A673 (cell line): ENCODE measurements at places on chromosomes 3 and 15.

- peak; percentile 8 for DNase-seq
These were observed 308.4 kb downstream of the RPLP1 start for GRCh38 chr15:69760890-69761568.

GRCh38 chr3:170869645-170870593, at the start of gene RPL22L1:
TSS of gene RPL22L1 (minus strand) at chr3:170870195. CDS start at chr3:170870167, 28 bp downstream.
- DNase-seq = peak; percentile 97

DNA sequence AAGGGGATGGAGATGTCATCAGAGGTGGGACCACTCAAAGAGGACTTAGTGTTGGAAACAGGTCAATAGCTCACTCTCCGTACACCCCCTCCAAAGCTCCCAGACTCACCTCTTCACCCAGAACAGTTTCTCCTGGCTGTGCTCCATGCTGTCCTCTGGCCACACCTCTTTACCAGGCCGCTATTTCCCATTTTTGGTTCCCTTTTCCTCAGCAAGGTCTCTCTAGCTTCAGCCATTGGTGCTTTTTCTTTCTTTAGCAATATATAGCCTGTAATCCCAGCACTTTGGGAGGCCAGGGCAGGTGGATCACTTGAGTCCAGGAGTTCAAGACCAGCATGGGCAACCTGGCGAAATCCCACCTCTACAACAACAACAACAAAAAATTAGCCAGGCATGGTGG, 123.6 kb upstream of the SMAD3 start:
- no peak for DNase-seq

- no peak for DNase-seq
These were observed 88.2 kb downstream of the SERPINI1 start for GRCh38 chr3:167823738-167824137.

GRCh38 chr3:33807191-33807590, 8.8 kb downstream of the PDCD6IP start:
- DNase-seq = no peak

DNA sequence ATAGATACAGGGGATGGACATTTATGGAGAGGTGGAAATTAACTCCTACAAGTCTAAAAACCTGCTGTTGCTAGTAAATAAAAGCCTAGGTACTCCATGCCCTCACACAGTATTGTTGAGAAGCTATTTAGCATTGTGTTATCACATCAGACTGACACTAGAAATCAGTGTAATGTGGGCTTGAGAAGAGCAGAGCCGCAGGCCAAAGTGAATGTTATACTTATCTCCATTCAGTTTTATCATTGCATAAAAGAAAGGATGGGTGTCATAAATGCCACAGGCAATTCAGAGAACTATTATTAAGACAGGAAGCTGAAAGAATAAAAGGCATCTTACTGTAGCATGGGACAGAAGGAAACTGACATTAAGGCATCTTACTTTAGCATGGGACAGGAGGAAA, 13.7 kb upstream of the ISLR start:
- DNase-seq = no peak

DNA sequence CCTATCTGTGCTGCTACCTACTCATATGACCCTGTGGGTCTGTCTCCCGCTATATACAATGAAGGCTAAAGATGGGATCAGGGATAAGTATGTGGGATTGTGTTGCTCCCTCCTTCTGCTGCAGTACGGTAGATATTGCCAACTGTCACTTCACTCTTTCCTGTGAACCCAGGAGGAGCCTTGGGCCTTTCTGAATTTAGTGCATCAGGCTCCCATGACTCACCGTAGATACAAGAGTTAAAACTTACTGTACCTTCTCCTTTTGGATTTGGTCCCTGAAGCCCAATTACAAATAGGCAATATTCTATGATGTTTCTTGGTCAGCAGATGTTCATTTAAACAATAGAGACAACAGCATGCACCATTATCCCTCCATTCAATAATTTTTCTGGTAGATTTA, 27.4 kb downstream of the MITF start:
- DNase-seq = no peak

DNA sequence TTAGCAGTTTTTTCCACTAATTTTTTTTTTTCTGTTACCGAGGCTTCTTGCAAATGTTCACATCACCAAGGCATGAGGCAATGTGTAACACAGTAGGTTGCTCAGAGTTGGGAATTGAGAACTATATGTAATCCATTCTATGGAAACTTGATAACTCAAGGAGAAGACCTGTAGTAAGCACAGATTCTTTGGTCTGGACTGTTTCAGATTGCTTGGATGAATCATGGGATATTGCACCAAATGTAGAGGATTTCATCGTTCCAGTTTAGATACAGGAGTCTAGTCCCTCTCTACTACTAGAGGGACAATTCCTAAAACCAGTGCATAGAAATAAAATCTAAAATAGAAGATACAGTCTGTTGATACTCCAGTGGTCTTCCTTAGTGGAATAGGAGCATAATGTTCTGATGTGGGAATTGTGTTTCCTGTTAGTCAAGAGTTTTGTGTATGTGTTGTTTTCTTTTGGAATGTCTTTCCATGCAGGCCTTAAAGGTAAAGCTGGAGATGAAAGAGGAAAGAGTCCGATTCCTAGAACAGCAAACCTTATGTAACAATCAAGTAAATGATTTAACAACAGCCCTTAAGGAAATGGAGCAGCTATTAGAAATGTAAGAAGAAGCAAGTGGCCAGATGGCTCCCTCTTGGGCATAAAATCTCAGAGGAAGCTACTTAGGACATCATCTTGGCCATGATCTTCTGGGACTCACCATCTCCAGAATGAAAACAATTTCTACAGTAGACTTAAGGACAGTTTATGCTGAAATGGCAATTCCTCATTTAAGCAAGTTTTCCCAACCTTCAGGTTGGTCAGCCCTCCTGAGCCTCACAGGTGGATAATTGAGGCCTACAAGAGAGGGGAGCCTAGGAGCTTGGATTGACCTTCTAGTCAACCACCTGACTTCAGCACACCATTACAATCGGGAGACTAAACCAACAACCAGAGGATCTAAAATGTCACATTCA, 10.7 kb downstream of the KNSTRN start:
- DNase-seq = no peak

- DNase-seq = no peak
These were observed 82.9 kb upstream of the CDAN1 start for GRCh38 chr15:42819786-42820185.

- DNase-seq = no peak
These were observed 226.0 kb downstream of the TCF12 start for GRCh38 chr15:57144448-57144847.

DNA sequence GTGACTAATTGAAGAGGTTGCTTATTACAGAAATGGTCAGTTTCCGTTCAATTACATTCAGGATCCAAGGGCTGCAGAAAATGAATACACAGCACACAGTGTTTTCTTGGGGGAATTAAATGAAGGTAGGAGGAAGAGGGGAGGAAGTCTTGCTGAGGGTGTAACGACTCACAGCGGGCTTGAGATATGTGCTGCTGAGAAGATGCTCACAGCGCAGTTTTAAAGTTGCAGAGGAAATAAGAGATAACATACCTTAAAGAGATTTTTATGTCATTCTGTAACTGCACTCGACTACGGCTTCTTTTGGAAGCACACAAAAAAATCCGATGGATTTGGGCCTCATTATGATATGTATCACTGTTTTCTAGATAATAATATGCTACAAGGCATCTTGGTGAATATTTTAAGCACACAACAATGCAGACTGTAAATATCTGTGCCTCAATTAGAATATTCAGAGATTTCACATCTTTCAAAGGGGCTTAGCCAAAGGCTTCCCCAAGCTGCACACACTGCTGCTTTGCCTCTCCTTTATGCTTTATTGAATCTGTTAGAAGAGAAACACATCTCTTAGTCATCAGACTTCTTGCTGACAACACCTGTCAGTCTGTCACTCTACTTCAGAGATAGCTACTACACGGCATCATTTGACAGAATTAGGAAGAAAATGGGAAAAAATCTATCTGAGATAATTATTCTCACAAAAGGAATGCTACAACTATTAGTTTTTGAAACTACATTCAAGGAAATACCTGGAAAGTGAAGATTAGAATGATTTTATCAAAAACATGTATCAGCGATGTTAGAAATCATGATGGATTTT, 773.2 kb downstream of the OTOL1 start:
- no peak for DNase-seq

GRCh38 chr3:135558150-135558783, 407.3 kb upstream of the PPP2R3A start:
- no peak for DNase-seq

GRCh38 chr3:136149667-136150066, 46.5 kb downstream of the MSL2 start:
- DNase-seq = peak; percentile 46

DNA sequence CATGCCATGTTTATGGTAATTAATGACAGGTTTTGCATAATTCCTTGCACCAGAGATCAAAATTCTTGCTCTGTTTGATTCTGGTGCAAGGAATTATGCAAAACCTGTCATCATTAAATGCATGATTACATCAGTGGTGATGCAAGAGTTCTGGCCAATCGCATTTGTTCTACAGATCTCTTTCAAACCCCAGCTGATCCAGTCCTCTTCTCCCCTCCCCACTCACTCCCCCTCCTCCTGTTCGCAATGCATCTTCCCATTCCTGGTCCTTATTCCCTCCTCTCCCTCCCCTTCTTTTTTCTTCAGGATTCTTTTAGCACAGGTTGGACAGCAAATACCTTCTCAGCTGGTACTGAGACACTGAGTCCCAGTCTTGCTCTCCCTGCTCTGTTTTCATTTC, 82.1 kb downstream of the GABRB3 start:
- DNase-seq = no peak

GRCh38 chr3:127475391-127475790, 115.1 kb downstream of the TPRA1 start:
- DNase-seq = no peak

GRCh38 chr3:123085293-123085931, 18.6 kb downstream of the PDIA5 start:
- DNase-seq = no peak

- peak; percentile 99 for DNase-seq
These were observed 235.9 kb downstream of the GAP43 start for GRCh38 chr3:115859002-115859807.
